Mesothelial cell of epicardium (in vitro differentiated cells): ENCODE measurements at places on chromosomes 5 and 9. TPM values are rescaled to one million over a fixed set of nuclear protein-coding genes. Genes with fewer than 3 reads are reported as not detected.

- H3K4me3 ChIP-seq: no peak overlapping the region
- no peaks in the 10 kb centered on the region for H3K36me3 ChIP-seq
- H3K27ac ChIP-seq: no peak overlapping the region
Observed at GRCh38 chr5:170444181-170444580, 55.0 kb upstream of the KCNMB1 start.

Gene SLC4A9
- total RNA-seq: 1.8 to 2.5 TPM (median 2.2 TPM) in 3 replicates

DNA sequence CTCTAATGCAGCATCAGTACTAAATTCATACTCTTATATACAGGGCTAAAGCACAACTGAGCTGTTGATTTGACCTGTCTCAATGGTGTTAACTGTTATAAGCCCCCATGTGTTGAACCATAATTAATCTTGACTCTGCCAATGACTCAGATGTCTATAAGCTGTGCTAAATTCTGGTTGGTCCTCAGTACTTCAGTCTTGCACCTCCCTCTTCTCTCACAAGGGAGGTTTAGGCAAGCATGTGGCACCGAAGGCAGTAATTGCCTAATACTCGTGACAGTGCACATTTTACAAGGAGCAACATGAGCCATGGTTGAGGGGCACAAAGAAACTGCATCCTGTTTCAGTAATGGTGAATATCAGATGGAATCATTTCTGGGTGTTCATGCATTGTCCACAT is 255.9 kb downstream of the TRPM3 start:
- no peaks in the 10 kb centered on the region for H3K36me3 ChIP-seq
- no peak for DNase-seq
- H3K27me3 ChIP-seq: peaks cover 5% of the 10 kb centered on the region
- no peak overlapping the region for H3K4me3 ChIP-seq
- no peak overlapping the region for H3K27ac ChIP-seq

- H3K4me1 ChIP-seq: peaks cover 18% of the 10 kb centered on the region
- H3K36me3 ChIP-seq: no peaks in the 10 kb centered on the region
- no peak overlapping the region for H3K27ac ChIP-seq
- DNase-seq: no peak
Observed at GRCh38 chr5:129906177-129906887, 2.1 kb downstream of the CHSY3 start.

Gene PRRT1B
- total RNA-seq: not detected in 3 replicates

GRCh38 chr9:121322737-121323448 is 47.2 kb downstream of the STOM start:
- DNase-seq: no peak
- no peaks in the 10 kb centered on the region for H3K4me1 ChIP-seq
- H3K4me3 ChIP-seq: no peak overlapping the region
- H3K27me3 ChIP-seq: no peaks in the 10 kb centered on the region

DNA sequence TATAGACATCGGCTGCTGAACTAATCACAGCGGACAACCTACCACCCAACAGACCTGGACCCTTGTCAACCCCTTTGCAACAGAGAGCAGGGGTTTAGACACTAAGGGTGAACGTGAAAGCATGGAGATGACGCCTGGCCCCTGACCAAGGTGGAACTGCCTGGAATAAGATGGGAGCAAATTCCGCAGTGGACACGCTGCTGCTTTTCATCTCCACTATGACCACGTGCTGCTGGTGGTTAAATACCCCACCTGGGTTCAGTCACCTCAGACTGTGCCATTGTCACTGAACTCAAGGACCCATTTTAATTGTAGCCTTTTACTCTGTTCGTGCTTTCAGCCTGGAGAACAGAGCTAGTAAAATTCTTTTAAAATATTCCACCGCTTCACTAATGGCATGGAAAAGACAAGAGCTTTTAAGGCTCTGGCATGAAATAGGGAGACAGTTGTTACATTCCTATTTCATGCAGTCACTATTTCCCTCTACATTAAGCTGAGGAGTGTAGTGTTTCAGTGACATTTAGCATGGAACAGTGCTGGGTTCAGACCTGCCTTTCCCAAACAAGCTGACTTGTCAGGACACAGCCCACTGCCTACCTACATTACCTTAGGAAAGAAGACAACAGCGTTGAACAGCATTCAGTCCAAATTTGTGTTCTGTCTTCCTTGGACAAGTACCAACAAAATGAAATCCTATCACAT is 96.8 kb downstream of the ANKRD18B start:
- no peaks in the 10 kb centered on the region for H3K27me3 ChIP-seq
- H3K4me1 ChIP-seq: peaks cover 21% of the 10 kb centered on the region
- no peak for DNase-seq
- no peaks in the 10 kb centered on the region for H3K36me3 ChIP-seq
- H3K27ac ChIP-seq: peak overlapping the region; percentile 94

GRCh38 chr9:4970970-4971641 is 14.0 kb upstream of the JAK2 start:
- H3K4me3 ChIP-seq: no peak overlapping the region
- no peak overlapping the region for H3K27ac ChIP-seq
- no peak for DNase-seq
- H3K27me3 ChIP-seq: no peaks in the 10 kb centered on the region
- H3K4me1 ChIP-seq: no peaks in the 10 kb centered on the region
- H3K36me3 ChIP-seq: no peaks in the 10 kb centered on the region

Gene AJM1
- total RNA-seq: 3.1 to 3.8 TPM (median 3.6 TPM) in 3 replicates

Gene CKMT2
- 2.3 to 2.6 TPM (median 2.6 TPM) in 3 replicates for total RNA-seq

Gene KCNV2
- not detected in 3 replicates for total RNA-seq

- H3K36me3 ChIP-seq: no peaks in the 10 kb centered on the region
- peaks cover 17% of the 10 kb centered on the region for H3K4me1 ChIP-seq
- DNase-seq: no peak
- H3K4me3 ChIP-seq: no peak overlapping the region
Observed at GRCh38 chr9:136529516-136530460, 16.1 kb downstream of the NOTCH1 start.

DNA sequence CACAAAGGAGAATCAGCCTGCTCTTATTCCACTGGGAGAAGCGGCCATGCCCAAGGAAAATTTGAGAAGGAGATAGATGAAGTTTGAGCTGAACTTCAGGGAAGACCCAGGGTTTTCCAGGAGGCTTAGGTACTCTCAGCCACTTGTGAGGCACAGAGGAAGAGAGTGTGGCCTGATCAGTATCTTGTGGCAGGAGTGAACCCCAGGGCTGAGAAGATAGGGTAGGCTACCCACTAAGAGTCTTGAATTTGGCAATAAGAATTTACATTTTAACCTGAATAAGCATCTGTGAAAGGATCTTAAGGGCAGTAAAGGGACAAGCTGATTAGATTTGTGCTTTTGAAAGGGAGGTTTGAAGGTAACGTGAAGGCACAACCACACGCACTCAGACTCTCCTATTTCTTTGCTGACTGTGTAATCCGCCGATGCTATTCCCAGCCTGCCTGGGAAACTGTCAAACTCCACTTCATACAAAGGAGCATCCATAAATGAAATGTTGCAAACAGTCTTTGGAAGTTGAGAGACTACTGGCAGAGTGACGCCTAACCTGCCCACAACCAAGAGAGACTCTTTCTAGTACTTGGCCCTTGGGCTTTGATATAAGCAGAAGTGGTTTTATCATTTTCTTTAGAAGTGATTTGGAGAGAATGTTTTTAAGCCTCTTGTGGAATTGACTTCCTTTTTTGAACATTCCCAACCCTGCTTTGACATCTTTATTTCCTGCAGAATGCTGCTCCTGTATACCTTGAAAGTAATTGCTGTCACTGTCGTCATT is 108.2 kb upstream of the VCAN start:
- peaks cover 8% of the 10 kb centered on the region for H3K4me1 ChIP-seq
- H3K27me3 ChIP-seq: no peaks in the 10 kb centered on the region
- no peak for DNase-seq
- no peak overlapping the region for H3K4me3 ChIP-seq
- no peaks in the 10 kb centered on the region for H3K36me3 ChIP-seq
- H3K27ac ChIP-seq: no peak overlapping the region

GRCh38 chr9:98231770-98232478 is 23.5 kb downstream of the TBC1D2 start:
- no peak for DNase-seq
- no peak overlapping the region for H3K4me3 ChIP-seq
- no peaks in the 10 kb centered on the region for H3K4me1 ChIP-seq

GRCh38 chr9:94946256-94946655 is 219.8 kb downstream of the AOPEP start:
- no peak overlapping the region for H3K27ac ChIP-seq
- H3K4me3 ChIP-seq: no peak overlapping the region
- H3K27me3 ChIP-seq: no peaks in the 10 kb centered on the region

DNA sequence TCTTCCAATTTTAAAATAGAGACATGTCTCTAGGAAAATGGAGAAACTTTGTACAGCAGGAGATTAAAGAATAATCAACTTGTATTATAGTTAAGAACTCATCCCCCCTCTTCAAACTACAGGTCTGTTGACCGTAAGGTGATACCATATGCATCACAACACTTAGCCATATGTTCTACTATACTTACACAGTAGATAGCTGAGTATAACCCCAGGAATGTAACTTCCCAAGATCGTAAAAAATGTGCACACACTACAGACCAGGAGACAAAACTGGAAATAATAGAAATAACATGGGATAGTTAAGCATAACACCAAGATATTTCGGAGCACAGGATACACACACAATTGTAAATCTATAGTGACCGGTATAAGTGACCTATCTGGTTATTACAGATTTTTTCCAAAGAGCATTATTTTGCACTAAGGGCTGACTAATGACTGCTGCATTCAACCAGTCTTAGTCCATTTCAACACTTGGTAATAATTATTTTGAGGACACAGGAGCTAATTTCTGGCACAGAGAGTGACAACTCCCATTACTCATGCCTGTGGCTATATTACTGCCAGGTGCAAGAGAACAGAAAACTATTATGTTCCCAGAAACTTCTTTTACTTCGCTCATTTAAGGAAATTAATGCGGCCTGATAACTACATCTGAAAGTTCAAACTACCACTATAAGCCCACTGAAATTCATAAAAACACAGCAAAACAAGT is 15.4 kb upstream of the ZNF622 start:
- no peak for DNase-seq
- no peaks in the 10 kb centered on the region for H3K36me3 ChIP-seq
- H3K27me3 ChIP-seq: no peaks in the 10 kb centered on the region
- H3K27ac ChIP-seq: no peak overlapping the region

- no peak overlapping the region for H3K4me3 ChIP-seq
- H3K4me1 ChIP-seq: peaks cover 9% of the 10 kb centered on the region
- no peaks in the 10 kb centered on the region for H3K36me3 ChIP-seq
- peaks cover 56% of the 10 kb centered on the region for H3K27me3 ChIP-seq
Observed at GRCh38 chr5:170080217-170080616, 25.5 kb upstream of the FOXI1 start.

DNA sequence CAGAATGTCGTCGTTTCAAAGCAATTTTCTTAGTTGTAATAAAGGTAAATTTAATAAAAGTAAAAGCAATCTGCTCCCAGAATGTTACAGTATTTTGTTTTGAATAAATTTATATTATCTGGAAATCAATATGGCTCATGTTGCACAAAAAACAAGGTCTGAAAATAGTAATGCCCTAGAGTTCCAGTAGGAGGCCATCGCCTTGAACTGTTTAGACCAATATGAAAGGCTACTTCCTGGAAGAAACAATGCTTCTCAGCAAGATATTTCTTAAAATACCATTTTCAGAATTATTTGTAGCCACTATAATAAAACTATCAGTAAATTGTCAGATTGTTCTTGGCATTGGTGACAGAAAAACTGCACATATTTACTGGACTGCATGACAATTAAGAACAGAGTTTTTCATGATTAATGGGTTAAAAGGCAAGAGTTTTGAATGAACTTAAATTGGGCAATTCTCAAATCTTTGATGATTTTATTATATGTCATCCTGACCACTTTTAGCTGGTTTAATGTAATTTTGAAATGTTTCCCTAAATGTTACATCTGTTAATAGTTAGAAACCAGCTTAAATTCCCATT is 153.2 kb downstream of the COMMD10 start:
- H3K4me3 ChIP-seq: no peak overlapping the region
- H3K36me3 ChIP-seq: peaks cover 12% of the 10 kb centered on the region
- H3K27me3 ChIP-seq: no peaks in the 10 kb centered on the region
- H3K4me1 ChIP-seq: peaks cover 11% of the 10 kb centered on the region

Gene LSM11
- total RNA-seq: 5.2 to 6.0 TPM (median 5.6 TPM) in 3 replicates

Gene FAXDC2
- total RNA-seq: 30.6 to 33.9 TPM (median 33.8 TPM) in 3 replicates
